ENCODE measurements at places on chromosomes 16 and 17. TPM values are rescaled to one million over a fixed set of nuclear protein-coding genes. Genes with fewer than 3 reads are reported as not detected.

Gene QPRT
- total RNA-seq, result 6.3 TPM

Gene TMEM88
- total RNA-seq, result 7.4 TPM

Gene EPOP
- total RNA-seq, result 56.5 TPM

- DNase-seq, result no peak
These were observed 102.5 kb downstream of the BMERB1 start for GRCh38 chr16:15536843-15537242.

Gene NAGS
- 0.60 TPM for total RNA-seq

Gene CD2BP2
- total RNA-seq, result 104 TPM

- DNase-seq, result no peak
These were observed 155.1 kb downstream of the C16orf95 start for GRCh38 chr16:87161822-87162676.
